Right renal pelvis (tissue), 4 donors: ENCODE measurements at places on chromosomes 1 and 21.
A peak's percentile ranks its signal among the peaks of the same experiment; 100 is the strongest.

- DNase-seq = no peak
Measured at GRCh38 chr1:156063997-156064285, 3.0 kb downstream of the RAB25 start.

DNA sequence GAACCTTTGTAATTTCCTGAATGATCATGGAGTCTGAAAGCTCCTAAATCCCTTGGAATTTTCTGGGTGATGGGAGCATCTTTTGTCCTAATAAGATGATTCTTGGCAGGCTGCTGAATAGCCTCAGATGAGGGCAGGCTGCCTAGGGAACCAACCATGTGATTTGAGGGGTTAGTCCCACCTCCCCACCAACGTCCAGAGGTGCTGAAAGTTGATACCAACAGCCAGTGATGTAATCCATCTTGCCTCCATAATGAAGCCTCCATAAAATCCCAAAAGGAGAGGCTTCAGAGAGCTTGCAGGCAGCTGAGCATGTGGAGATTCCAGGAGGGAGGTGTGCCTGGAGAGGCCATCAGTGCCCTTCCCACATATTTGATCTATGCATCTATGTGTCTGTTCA lies 43.7 kb downstream of the GTF2B start:
- no peak for DNase-seq

DNA sequence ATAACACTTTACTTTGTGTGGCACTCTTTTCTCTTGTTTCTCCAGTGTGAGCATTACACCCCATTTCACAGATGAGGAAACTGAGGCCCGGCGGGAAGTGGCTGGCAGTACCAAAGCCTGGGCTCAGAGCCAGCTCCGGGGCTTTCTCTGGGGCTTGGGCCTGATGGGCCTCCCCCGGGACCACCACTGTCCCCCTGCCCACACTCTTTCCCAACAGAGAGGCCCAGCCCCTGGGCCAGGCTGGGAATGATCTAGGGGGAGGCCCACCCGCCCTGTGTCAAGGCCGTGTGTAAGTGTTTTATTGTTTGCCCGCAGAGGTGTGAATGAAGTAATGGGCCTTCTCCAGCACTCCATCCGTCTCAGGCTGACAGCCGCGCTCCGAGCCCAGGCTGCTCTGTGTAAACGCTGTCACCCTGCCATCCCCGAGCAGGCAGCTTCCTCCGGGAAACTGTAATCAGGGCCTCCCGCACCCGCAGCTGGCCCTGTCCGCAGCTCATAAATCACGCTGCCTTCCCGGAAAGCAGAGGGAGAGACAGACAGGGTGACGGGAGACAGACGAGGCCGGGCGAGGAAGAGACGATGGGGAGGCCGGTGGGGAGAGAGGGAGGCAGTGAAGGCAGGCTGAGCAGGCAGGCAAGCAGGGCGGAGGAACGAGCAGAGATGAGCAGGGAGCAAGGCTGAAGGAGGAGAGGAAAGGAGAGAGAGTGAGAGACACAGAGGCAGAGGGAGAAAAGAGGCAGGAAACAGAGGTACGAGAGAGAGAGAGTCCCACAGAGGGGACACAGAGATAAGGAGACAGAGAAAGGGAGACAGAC lies 109.7 kb upstream of the ZBTB40 start:
- peak; percentile 61 for DNase-seq

DNA sequence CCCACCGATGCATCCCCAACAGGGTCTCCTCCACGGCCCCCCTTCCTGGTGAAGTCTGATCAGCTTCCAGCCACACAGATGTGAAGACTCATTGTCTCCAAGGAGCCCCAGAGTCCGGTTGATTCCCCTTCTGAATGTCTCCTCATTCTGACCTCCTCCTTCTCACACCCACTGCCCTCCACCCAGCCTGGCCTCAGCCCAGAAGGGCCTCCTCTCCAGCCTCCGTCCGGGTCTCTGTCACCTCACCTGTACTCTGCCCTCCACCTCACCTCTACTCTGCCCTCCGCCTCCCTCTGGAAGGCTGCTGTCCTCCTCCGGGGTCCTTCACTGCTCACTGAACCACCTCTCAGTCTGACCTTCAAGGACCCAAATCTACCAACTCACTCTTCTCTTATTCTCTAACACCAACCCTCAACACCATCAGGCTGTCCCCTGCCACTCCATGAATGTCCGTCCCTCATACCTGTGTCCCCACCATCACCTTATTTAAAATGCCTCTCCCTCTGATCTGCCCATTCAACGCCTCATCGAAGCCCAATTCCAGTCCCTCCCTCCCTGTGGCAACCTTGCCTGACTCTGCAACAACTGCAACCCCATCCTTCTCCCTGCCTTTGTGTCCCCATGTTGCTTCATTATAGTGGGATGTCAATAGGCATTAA lies 201.2 kb downstream of the TOMM20 start:
- DNase-seq = no peak
